ENCODE measurements at places on chromosomes 2 and 18. TPM values are rescaled to one million over a fixed set of nuclear protein-coding genes. Genes with fewer than 3 reads are reported as not detected.

DNA sequence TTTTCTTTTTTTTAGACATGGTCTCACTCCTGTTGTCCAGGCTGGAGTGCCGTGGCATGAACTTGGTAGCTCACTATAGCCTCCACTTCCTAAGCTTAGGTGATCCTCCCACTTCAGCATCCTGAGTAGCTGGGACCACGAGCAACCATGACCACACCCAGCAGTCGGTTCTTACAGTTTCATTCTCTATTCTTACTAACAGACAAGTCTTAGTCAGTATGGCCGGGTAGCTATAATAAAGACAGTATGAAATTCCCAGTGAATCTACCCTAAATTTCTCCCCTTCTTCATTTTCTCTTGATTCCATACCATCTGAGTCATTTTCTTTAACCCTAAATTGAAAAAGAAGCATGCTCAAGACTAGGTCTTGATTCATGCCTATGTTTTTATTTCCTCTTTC is 775.3 kb upstream of the NRXN1 start:
- H3K27me3 ChIP-seq = no peaks in the 10 kb centered on the region
- H3K36me3 ChIP-seq = no peaks in the 10 kb centered on the region
- no peak for DNase-seq
- no peak overlapping the region for H3K27ac ChIP-seq
- no peak overlapping the region for H3K4me3 ChIP-seq
- H3K4me1 ChIP-seq = no peaks in the 10 kb centered on the region

- H3K36me3 ChIP-seq = peaks cover 8% of the 10 kb centered on the region
- peak overlapping the region; percentile 94 for H3K27ac ChIP-seq
- peaks cover 35% of the 10 kb centered on the region for H3K4me1 ChIP-seq
- H3K27me3 ChIP-seq = no peaks in the 10 kb centered on the region
- DNase-seq = peak; percentile 34
- peak overlapping the region; percentile 46 for H3K4me3 ChIP-seq
Observed at GRCh38 chr18:77054606-77055428, 77.8 kb downstream of the MBP start.

GRCh38 chr2:217920879-217921603 is 81.8 kb downstream of the TNS1 start:
- H3K27me3 ChIP-seq = peaks cover 6% of the 10 kb centered on the region
- no peak for DNase-seq
- no peaks in the 10 kb centered on the region for H3K36me3 ChIP-seq
- H3K4me1 ChIP-seq = peaks cover 15% of the 10 kb centered on the region
- no peak overlapping the region for H3K4me3 ChIP-seq
- H3K27ac ChIP-seq = no peak overlapping the region

DNA sequence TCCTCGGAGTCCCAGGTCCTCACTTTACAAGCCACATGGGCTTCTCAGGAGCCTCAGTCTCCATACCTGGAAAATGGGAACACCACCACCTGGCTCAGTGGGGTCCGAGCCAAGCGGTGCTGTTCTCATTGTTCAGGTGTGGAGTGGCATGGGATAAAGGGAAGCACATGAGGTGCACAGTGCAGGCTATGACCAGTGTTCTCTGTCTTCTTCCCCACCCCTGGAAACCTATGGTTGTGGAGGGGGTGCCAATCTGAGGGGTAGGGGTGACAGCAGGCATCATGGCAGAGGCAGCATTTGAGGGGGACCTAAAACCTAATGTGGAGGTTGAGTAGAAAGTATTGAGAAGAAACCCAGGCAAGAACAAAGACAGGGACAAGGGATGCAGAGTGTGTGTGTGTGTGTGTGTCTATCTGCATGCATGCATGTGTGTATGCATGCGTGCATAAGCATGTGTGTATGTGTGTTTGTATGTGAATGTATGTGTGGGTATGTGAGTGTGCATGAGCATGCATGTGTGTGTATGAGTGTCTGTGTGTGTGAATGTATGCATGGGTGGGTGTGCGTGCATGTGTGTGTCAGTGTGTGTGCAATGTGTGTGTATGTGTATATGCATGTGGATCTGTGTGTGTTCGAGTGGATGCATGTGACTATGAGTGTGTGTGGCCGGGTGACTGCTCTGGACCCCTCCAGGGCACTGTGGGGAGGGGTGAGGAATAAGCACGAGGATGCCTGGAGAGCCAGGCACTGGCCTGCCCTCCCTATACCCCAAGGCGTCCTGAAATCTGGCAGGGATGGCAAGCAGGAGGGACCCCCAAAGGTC is 4.0 kb downstream of the KIF1A start:
- peaks cover 4% of the 10 kb centered on the region for H3K27me3 ChIP-seq
- H3K4me1 ChIP-seq = peaks cover 4% of the 10 kb centered on the region
- H3K4me3 ChIP-seq = peak overlapping the region; percentile 4
- no peak for DNase-seq

Gene PDE11A
- 60.5 TPM for total RNA-seq

GRCh38 chr2:116098049-116098448 is 1655.6 kb downstream of the DPP10 start:
- no peaks in the 10 kb centered on the region for H3K4me1 ChIP-seq
- H3K27ac ChIP-seq = no peak overlapping the region
- no peaks in the 10 kb centered on the region for H3K36me3 ChIP-seq
- H3K4me3 ChIP-seq = no peak overlapping the region

GRCh38 chr18:77896586-77897252 is 647.1 kb downstream of the GALR1 start:
- no peak for DNase-seq
- H3K27ac ChIP-seq = no peak overlapping the region
- peaks cover 64% of the 10 kb centered on the region for H3K27me3 ChIP-seq

DNA sequence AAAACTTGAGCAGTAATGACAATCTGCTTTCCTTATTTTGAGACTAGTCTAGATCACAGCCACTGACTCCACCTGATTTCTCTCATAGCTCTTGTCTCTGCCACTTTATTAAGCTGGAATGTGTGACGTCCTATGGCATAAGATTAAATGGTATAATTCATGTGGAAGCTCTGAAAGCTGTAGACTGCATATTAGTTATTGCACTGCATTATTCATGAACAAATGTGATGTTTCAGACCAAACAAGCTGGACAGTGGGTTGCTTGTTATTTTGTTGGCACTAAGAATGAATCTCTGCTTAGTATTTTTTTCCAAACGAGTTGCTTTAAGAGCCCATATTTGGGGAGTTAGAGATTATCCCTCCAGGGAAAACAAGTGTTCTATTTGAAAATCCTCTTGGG is 1218.5 kb downstream of the SUCLG1 start:
- H3K27ac ChIP-seq = no peak overlapping the region
- no peaks in the 10 kb centered on the region for H3K27me3 ChIP-seq
- H3K36me3 ChIP-seq = no peaks in the 10 kb centered on the region
- H3K4me1 ChIP-seq = no peaks in the 10 kb centered on the region
- no peak for DNase-seq
- H3K4me3 ChIP-seq = no peak overlapping the region
